ENCODE measurements at places on chromosomes 4 and X.

- no peak for DNase-seq
Observed at GRCh38 chr4:143251779-143252178, 67.1 kb downstream of the USP38 start.

DNA sequence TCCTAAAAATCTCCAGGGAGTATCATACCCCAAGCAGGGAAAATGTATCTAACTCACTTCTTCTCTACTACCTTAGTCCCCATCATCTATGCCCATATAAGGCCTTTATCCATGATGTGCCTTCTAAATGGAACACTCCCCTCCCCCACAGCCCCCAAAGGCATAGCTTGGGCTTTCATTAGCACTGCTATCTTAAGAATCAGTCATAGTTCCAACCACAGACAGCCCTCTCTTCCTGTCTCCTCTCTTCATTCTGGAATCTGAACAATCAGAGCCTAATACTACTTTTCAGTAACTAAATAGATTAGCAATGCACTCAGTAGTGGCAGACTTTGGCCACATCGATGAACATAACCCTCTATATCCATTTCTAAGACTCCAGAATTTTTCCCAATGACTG is 313.2 kb upstream of the DKK2 start:
- DNase-seq, result no peak

DNA sequence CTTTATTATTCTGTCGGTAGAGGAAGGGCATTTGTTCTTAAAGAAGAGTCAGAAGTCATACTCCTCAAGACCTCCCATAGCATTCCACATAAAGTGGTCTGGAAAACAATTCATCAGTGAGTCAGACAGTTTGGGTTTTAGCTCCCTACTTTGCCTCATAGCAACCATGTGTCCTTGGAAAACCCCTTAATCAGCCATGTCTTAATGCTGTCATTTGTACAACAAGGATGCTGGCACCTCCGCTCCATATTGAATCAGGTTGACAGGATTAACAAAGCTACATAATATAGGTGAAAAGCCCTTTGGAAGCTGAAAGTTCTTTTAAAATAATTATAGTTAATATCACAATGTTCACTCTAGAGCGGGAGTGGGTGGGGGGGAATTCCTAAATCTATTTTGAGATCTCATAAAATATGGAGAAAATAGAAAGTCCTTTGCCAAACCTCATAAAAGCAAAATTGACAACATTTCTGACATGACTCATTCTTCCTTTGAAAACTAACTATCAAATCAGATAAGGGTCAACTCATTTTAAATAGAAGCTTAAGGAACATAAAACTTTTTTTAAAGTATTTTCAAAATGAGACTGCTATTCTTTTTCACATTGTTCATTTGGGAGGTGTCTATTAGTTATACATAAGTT is 37.3 kb upstream of the GUCY1A1 start:
- DNase-seq, result peak; percentile 46

GRCh38 chr4:88675543-88675942 is 22.1 kb downstream of the NAP1L5 start:
- no peak for DNase-seq

GRCh38 chr4:89285745-89286144 is 21.9 kb downstream of the GPRIN3 start:
- no peak for DNase-seq

GRCh38 chrX:42776195-42776594 is 1.8 kb downstream of the PPP1R2C start:
- DNase-seq, result no peak

- DNase-seq, result no peak
Observed at GRCh38 chr4:114874321-114874720, 239.1 kb downstream of the NDST4 start.

GRCh38 chr4:150250998-150251651 is 172.9 kb downstream of the DCLK2 start:
- DNase-seq, result no peak

GRCh38 chr4:67909905-67910584 is 26.2 kb upstream of the TMPRSS11D start:
- DNase-seq, result peak; percentile 83

GRCh38 chr4:159297091-159297490 is 194.2 kb downstream of the RAPGEF2 start:
- no peak for DNase-seq

- DNase-seq, result peak; percentile 88
Observed at GRCh38 chr4:139176302-139177048, 543 bp downstream of the ELF2 start.

- DNase-seq, result peak; percentile 57
Observed at GRCh38 chrX:67614423-67614822, 70.6 kb downstream of the AR start.

- no peak for DNase-seq
Observed at GRCh38 chrX:12741416-12741815, 49.8 kb upstream of the PRPS2 start.

DNA sequence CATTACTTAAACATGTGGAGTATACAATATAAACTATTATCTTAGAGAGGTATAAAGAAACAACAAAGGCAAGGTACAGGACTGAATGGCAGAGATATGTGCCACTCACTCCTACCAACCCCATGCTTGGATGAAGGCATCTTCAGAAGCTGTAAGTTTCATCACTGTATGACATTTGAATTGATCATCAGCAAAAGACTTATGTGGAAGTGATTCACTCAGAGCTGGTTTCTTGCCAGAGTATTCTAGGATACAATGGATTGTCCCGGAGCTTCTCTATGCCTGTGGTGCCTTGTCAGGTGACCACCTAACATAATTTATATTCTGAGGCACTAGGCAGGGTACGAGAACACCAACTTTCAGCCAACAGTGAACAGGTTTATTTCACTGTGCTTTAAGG is 392.2 kb downstream of the PPP1R2C start:
- DNase-seq, result no peak

DNA sequence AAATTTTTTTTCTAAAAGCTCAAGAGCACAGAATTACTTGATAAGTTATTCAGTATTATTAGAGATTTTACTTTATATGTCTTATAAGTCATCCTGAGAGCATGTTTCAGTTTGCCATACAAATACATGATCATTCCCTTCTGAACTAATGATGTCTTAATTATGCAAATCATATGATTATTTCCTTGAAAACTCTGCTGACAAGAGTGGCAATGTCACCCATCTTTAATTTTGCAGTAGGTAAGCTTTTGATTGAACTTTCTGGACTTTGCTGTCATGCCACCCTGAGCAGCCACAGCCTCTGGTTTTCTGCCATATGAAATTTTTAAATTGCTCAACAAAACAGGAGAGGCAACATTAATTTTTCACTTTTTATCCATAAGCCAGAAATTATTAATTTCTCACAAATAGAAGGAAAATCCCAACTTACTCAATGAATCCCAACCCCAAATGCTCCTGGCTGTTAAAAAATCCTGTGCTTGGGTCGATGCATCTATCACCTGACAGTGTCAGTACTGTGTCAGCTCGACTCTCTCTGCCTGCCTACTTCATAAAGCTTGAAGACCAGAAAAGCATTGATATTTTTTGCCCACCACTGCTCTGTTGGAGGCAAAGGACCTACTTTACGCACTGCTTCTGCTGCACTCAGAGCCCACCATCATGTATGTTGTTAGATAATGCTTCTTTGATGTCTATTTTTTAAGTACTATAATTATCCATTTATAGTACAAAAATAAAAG is 11.6 kb upstream of the HADH start:
- no peak for DNase-seq

- DNase-seq, result peak; percentile 45
Observed at GRCh38 chr4:53987761-53988171, 76.6 kb downstream of the CHIC2 start.

DNA sequence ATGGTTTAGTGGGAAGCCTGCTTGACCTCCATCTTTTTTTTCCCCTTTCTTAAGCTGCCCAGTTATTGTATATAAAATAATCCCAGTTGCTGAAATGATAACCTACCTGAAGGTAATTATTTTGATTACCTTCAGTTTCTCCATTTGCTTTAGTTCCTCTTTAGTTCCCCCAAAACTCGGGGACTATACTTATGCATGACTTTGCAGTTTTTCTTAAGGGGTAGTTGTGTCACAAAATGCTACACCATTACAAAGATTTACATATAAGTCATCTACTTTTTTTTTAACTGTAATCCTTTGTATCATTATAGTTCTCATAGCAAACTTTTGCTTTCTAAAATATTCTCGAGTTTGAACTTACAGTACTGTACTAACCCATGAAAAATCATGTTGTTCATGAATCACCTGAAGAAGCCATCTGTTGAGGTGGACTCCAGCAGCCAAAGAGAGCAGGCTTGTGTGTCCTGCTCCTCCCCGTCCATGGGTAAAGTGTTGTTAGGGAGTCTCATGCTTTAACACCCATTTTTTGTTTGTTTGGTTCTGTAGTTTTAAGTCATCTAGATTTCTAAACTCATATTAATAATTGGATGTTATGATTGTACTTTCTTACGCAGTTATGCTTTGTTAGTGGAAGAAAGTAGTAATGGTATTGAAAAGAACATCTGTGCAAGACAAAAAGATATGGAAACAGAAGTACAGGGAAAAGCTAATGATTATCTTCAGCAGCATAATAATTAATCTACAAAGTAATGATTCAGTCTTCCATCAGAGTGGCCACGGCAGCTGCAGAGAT is 34.6 kb downstream of the HADH start:
- DNase-seq, result no peak

DNA sequence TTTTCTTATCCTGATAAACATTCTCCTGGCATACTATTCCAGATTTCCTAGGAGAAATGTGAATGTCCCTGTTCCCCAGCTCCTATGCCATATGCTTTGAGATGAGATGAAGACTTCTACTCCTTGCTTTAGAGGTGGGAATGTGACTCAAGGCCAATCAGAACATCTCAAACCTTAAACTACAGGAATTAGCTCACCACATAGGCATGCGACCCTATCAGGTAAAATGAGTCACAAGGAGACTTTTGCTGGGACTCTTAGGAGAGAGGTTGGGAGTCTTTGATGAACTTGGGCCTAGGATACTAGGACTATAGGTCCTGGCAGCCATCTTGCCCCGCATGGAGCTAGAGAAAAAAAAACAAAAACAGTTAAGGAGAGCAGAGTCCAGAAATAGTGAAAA is 5.8 kb upstream of the USO1 start:
- no peak for DNase-seq

DNA sequence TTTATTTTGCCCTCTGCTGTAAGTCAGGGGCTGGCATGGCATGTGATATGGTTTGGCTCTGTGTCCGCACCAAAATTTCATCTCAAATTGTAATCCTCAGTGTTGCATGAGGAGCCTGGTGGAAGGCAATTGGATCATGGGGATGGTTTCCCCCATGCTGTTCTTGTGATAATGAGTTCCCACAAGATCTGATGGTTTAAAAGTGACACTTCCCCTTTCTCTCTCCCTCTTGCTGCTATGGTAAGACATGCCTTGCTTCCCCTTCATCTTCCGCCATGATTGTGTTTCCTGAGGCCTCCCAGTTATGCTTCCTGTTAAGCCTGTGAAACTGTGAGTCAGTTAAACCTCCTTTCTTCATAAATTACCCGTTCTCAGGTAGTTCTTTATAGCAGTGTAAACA is 72.0 kb upstream of the MSX1 start:
- no peak for DNase-seq

DNA sequence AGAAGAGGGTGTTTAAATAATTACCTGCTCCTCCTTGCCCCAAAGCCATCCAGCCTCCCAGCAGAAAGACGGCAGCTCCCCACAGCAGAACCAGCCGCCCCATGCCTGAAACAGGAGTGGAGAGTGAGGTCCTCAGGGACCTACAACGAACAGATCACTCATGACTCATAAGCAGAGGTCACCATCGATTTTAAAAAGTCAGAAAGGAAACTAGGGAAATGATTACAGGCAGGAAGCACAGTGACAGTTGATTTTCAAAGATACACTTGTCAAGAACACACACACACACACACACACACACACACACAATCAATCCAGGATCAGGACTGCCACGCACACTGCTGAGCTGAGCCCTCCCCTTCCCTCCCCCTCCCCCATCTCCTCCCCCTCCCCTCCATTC is at the start of gene CRLF2:
Gene CRLF2 (minus strand): TSS at position 118 of the 400 bp plus-strand sequence. CDS start 15 bp downstream, at position 103.
- DNase-seq, result peak; percentile 25

GRCh38 chr4:136946307-136946907 is 585.9 kb downstream of the PCDH18 start:
- no peak for DNase-seq

GRCh38 chr4:66572949-66573348 is 902.7 kb upstream of the EPHA5 start:
- DNase-seq, result peak; percentile 76

GRCh38 chr4:11111876-11112275 is 316.8 kb downstream of the HS3ST1 start:
- DNase-seq, result no peak

GRCh38 chr4:65546882-65547416 is 123.3 kb downstream of the EPHA5 start:
- DNase-seq, result no peak

GRCh38 chr4:172630280-172630679 is 538.3 kb upstream of the GALNT7 start:
- no peak for DNase-seq

DNA sequence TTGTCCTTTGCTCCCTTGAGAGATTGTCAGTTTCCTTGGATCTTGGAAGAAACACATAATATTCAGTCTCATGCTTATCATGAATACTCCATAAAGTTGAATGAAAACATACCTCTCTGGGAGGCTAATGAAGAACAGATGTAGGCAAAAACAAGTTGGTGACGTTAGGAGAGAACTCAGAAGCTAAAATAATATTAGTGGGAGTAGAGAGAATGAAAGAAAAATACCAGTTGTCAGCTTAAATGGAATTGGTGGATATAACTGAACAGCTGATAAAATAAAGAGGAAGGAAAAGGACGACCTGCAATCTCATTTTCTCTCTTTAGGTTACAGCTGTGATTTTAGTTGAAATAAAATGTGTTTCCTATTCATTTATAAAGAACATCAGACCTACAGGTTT is 124.8 kb downstream of the SNCA start:
- peak; percentile 81 for DNase-seq

GRCh38 chrX:9466736-9467135 is 1.9 kb downstream of the TBL1X start:
- no peak for DNase-seq

DNA sequence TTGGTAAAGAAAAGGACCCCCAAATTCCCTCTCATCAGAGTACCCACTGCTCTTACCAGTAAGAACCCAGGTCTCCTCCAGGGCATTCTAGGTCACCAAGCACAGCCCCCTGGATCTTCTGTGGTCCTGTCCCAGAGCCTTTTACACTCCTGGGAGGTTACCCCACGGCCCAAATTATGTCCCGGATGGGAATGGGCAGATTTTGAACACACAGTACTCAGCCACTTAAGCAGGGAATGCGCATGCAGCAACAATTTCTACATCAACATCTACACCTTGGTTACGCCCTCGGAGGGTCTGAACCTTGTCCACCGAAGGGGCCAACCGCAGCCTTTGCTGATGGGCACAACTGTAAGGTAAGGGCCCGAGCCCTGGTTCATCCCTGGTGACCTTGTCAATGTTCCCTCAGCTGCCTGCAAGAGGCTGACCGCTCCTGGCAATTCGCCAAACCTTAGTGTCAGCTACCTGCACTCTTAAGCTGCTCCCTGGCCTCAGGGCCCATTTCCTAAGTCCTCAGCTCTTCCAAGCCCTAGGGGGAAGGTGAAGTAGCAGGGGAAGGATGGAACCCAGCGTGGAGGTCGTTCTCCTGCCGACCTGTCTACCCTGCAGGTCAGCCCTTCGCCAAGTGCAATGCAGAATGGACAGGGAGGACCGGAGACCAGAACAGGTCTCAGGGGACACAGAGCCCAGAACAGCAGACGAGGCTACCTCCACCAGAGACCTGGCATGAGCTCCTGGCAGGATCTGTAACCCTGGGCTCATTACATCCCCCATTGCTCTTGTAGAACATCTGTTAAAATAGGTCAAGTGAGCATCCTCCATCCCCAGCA is 5.9 kb downstream of the TIMP1 start:
- DNase-seq, result no peak

GRCh38 chrX:103063918-103064434 is at the start of gene BEX1:
TSS of gene BEX1 (minus strand) at chrX:103064171. CDS start at chrX:103063274, 897 bp downstream.
- DNase-seq, result no peak

GRCh38 chrX:72100051-72100755 is 31.5 kb downstream of the RTL5 start:
- no peak for DNase-seq

Measured in adipocyte (in vitro differentiated cells).